IMR-90 (cell line): ENCODE measurements at places on chromosomes 7 and 10.

GRCh38 chr10:110215286-110216170 is 8.1 kb downstream of the MXI1 start:
- DNase-seq, result no peak

DNA sequence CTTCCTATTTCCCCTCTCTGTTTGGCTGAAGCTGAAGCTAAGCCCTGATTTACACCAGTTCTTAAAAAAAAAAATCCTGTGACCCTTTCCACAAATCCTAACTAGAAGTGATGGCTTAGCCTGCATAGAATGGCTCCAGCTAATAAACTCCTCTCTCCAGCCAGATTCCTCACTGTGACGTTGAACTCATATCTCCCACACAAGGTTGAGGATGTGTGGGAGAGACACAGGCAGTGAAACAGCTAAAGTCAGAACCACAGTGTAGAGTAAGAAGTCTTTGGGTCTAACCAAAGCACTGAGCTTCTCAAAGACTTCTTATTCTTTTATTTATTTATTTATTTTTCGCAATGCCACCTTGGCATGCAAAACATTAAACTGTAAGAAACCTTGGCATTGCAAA is 268.3 kb downstream of the SNX13 start:
- no peak for DNase-seq

GRCh38 chr7:35545831-35546230 is 149.1 kb downstream of the HERPUD2 start:
- DNase-seq, result no peak

DNA sequence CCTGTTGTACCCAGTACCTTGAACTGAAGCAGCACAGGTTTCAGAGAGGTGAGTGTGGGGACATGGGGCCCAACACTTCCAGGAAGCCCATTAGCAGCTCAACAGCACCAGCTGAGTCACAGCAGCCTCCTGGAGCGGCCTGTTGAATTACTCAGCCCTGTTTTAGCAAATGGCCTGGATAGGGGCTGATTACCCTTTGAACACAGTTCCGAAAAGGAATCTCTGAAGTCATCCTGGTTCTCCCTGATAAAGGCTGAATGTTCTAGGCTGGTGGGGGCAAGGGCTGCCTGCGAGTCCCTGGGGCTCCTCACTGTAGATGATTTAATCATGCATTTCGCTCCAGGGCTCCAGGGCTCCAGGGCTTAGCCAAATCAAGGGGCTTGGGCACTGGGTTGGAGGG is 287.5 kb downstream of the GRID1 start:
- DNase-seq, result no peak

DNA sequence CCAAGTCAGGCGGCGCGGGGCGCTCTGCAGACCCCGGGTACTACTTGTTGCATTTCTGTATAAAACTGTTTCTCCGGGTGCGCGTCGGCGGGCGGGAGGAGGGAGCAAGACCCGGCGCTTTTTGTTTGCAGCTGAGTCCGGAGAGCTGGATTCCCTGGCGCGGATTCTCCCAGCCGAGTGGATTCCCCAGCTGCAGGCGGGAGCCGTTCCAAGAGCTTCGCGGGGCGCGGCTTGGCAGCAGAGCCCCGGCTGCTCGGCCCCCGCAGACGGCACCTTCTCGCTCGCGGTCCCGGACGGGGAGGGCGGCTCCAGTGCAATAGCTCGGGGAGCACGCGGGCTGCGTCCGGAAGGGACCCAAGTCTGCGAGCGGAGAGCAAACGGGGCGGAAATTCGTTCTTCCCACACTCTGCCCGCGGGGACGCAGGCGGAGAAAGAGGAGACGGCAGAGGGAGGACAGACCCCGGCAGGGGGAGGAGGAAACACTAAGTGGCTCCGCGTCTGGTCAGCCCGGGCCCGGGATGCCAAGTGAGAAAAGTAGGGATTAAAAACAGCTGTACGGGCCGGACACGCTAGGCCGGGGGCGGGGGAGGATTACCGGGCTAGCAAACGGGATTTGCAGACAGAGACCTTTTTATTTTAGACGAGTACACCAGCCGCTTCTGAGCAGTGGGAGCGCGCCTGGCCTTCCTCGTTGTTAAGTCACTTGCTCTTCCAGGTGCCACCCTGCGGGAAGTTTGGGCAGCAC is at the start of gene TRIL:
Gene TRIL, minus strand, starts transcription at position 96 of the 745 bp plus-strand sequence. CDS start 284 bp downstream, outside the sequence.
- peak; percentile 50 for DNase-seq

DNA sequence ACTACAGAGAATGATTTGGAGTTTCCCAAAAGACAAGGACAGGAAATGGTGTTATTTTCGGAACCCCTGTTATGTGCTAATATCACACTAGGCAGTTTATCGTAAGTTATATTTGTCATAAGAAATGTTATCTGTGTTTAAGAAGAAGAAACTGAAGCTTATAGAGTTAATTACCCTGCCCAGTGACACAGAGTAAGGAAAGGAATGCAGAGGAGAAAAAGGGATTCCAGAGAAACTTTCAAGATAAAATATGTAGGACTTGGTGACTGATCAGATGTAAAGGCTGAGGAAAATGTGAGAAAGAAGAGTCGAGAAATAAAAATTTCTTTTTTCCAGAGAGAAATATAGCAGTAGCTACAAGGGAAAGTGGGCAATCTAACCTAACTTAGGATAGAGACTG is 63.5 kb upstream of the ZNF746 start:
- no peak for DNase-seq

DNA sequence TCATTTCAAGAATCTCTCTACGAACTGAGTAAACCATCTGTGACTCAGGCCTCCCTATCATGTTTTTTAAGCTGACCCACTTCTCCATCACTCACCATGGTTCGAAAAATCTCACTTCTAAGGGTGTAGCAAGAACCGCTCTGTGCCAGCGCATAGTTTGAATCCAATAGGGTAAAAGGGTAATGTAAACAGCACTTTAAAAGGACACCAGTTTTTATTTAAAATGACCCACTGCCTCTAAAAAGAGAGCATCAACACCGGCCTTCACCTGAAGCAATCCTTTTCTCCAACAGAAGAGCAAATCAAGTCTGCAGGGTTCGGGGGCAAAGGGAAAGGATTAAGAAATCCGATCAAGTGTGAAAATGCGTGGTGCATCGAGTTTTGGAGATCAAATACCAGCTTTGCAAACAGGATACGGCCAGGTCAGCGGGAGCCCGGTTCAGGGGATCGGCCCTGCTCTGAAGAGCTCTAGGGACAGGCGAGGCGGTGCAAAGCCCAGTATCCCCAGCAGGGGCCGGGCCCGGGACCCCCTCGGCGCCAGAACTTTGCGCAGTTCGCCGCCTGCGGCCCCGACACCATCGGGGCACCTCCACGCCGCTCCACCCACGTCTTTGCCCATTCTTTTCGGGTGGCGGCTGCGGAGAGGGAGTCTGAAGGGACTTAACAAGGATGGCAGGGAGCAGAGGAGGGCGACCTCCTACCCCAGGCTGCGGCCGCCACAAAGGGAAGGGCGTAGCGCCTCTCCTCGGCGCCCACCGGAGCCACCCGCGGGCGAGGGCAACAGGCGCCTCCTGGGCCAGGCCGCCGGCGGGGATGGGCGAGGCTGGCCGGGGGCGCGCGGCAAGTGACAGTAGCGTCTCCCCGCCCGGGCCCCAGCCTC is 842 bp downstream of the NMT2 start:
- peak; percentile 49 for DNase-seq

DNA sequence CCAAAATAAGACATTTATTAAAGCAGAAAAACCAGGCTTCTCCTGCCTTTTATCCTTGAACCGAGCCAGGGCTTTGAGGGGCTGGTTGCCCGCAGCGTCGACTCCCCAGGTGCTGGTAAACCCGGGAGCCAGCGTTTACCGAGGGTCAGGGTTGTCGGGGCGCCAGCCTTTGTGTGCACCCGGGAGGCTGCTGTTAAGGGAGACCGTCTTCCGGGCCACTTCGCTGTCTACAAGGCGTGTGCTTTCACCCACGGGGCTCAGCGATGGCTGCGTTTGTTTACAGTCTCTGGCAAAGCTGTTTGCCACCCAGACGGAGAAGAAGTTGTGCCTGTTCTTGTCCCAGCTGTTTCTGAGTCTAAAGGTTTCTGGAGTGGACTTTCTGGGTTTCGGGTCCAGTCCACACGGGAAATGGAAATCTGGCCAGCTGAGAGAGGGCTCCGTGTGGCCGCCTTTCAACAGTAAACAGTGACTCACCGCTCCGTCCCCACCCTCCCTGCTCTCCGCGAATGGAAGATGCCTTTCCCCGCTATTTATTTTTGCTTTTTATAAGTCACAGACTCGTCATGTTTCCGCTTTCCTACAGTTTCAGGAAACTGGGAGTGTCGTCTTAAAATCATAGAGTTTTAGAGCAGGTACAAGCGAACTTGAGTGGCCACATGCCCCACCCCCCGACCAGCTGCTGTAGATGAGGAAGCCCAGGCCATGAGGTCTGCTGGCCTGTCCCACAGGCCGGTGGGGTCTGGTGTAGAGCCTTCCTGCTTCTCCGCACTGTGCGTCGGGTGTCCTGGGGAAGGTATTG is 2.2 kb downstream of the MAFK start:
- DNase-seq, result peak; percentile 96

DNA sequence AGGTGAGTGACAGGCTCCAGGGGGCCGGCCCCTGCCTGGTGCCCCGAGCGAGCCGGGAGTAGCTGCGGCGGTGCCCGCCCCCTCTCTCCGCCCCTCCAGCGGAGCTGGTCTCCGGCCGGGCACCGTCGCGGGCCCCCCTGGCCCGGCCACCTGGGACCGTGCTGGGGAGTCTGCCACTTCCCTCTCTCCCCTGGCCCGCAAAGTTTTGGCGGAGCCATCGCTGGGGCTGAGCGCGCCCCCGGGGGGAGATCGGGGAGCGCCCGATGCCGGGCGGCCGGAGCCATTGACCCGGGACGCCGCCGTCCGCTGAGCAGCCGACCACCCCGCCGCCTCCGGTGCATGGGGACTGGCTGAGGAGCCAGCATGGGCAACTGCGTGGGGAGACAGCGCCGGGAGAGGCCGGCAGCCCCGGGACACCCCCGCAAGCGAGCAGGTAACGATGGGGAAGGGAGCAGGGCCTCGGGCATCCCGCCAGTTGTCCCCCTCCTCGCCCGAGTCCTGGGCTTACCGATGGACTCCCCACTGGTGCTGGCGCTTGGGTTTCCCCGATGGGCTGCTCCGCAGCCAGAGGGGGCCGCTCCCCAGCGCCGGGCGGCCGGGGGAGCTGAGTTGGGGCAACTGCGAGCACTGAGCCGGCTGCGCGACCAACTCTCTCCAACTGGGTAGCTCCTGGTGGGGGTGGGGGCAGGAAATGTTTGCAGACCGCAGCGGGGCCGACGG is at the start of gene UBTD1:
Gene UBTD1, plus strand, starts transcription at position 84 of the 720 bp plus-strand sequence. Its CDS starts 280 bp downstream, at position 364.
- peak; percentile 49 for DNase-seq

DNA sequence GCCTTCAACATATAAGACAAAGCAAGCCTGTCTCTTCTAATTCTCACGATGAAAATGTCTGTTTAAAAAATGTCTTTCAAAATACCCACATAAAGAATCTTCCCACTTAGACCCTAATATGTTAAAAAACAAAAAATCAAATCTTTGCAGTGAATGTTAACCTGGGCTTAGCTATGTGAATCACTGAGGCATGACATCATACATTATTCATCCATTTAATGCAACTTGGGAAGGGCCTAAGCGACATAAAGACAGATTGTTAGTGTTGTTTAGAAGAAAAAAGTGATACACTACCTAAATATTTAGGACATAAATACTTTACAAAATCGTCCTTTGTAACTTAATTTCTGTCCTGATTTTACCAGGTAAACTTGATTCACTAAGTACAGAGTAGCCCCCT is 648.5 kb upstream of the NRP1 start:
- peak; percentile 45 for DNase-seq
